ENCODE measurements at places on chromosomes 5 and 9. TPM values are rescaled to one million over a fixed set of nuclear protein-coding genes. Genes with fewer than 3 reads are reported as not detected.

IL5 gene
- not detected for polyA plus RNA-seq

PARP8 gene
- 89.5 TPM for polyA plus RNA-seq

TSLP gene
- polyA plus RNA-seq: not detected

COL23A1 gene
- polyA plus RNA-seq: not detected

SLC46A2 gene
- polyA plus RNA-seq: not detected

All from CD4-positive, alpha-beta memory T cell (primary cell).